ENCODE measurements at places on chromosomes 7 and 10.

DNA sequence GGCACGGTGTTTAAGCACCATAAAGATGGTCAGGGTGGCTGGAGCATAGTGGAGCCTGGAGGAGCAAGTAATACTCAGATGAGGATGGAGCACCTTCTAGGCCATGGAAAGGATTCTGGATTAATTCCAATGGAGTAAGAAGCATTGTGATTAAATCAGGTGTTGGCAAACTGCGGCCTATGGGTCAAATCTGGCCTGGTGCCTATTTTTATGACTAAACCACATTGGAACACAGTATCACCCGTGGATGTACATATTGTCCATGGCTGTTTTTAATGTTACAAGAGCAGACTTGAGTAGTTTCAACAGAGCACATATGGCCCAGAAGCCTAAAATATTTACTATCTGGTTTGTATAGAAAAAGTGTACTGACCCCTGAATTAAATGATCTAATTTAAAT, 49.9 kb upstream of the TMEM248 start:
- no peak for DNase-seq

- DNase-seq: no peak
These were observed 3.4 kb upstream of the PRKCQ start for GRCh38 chr10:6583447-6583846.

GRCh38 chr7:39826166-39826565, 123.9 kb upstream of the CDK13 start:
- DNase-seq: no peak

GRCh38 chr7:19698331-19698730, 10.5 kb downstream of the POLR1F start:
- DNase-seq: no peak

DNA sequence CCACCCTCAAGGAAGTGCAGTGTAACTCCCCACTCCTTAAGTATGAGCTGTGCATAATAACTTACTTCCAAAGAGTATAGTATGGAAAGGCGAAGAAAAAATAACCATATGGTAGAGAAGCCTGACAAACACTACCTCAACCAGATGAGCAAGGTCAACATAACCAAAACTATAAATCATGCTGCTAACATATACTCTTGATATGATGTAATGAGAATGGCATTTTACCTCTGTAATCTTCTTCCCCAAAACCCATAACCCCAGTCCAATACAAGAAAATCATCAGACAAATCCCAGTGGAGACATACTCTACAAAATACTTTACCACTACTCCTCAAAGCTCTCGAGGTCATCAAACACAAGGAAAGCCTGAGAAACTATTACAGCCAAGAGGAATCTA, 15.8 kb downstream of the OSBPL3 start:
- DNase-seq: no peak

- DNase-seq: peak; percentile 32
These were observed 115.1 kb downstream of the CCNY start for GRCh38 chr10:35451151-35452016.

GRCh38 chr10:68073631-68074030, 1.5 kb downstream of the HERC4 start:
- no peak for DNase-seq

- no peak for DNase-seq
These were observed 5.7 kb upstream of the CELF2 start for GRCh38 chr10:11011984-11012383.

- no peak for DNase-seq
These were observed 243.9 kb downstream of the REEP3 start for GRCh38 chr10:63765126-63765525.

DNA sequence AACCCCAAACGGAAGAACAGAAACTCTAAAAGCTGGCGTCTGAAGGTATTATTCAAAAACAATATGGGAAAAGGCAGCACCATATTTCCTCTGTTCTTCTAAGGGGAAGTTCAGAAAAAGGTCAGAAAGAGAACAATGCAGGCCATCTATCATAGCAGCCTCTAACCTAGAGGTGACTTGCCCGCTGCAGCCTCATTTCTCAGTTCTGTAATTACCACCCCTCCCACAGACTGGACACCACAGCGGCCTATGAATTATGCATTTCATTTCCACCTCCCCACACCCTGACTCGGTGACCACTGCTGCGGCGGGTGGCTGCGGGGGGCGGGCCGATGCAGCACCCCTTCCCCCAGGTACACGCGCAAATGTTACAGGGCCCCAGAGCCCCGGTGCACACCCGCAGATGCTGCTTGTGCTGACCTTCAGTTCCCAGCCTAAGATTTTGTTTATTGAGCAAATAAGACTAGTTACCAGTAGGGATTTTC, 125.5 kb downstream of the CLEC2L start:
- no peak for DNase-seq

GRCh38 chr7:151777495-151777880, 99.4 kb downstream of the PRKAG2 start:
- no peak for DNase-seq

DNA sequence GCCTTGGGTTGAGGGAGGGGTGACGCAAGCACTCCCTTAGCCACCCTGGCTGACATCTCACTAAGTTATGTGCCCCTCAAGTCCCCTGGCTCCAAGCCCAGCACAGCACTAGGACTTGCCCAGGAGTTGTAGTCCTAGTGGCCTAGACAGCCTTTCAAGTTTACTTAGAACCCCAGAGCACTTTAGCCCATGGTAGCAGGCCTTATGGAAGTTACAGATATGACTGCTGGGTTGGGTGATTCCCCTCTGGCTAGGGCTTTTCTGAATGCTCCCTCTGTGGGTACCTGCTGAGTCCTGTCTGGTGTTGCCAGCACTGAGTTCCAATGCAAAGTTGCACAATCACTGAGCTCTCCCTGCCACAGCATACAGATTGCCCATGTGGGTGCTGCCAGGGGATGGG, 83.2 kb downstream of the AHCYL2 start:
- DNase-seq: no peak

DNA sequence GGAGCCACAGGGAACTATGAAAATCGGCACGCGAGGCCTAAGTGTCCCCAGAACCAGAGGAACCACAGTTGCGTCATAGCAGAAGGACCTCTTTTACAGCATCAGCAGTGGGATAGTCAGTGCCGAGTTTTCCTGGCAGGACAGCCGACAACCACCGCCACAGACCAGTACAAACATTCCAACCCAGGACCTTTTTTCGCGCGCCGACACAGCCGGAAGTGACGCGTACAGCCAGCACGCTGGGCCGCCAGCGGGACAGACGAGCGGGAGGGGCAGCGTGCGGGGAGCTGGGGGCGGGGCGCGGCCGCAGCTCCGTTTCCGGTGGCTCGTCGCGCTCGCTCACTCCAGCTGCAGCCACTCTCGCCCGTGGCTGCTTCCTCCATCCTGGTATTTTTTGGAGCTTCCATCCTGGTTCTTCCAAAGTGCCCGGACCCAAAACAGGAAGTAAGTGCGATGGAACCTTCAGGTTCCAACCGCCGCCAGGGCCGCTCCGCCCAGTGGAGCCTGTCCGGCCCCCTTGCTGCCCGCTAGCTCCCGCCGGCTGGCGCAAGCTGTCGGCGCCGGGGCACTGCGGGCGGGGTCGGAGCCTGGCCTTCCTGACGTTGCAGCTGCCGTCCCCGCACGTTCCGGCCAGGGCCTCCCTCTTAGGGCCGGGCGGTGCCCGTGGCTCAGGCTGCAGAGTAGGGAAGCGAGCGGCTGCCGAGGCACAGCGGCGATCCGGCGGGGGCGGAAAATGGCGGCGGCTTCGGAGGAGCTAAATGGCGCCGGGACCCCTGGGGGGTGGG, at the start of gene DMTF1:
TSS of gene DMTF1 (plus strand) at position 342 of the 785 bp plus-strand sequence. CDS start 12,489 bp downstream, outside the sequence.
- DNase-seq: peak; percentile 98

- peak; percentile 75 for DNase-seq
These were observed 63.6 kb upstream of the TRIM24 start for GRCh38 chr7:138396251-138397070.

GRCh38 chr7:21028186-21028585, 241.5 kb upstream of the SP8 start:
- no peak for DNase-seq

DNA sequence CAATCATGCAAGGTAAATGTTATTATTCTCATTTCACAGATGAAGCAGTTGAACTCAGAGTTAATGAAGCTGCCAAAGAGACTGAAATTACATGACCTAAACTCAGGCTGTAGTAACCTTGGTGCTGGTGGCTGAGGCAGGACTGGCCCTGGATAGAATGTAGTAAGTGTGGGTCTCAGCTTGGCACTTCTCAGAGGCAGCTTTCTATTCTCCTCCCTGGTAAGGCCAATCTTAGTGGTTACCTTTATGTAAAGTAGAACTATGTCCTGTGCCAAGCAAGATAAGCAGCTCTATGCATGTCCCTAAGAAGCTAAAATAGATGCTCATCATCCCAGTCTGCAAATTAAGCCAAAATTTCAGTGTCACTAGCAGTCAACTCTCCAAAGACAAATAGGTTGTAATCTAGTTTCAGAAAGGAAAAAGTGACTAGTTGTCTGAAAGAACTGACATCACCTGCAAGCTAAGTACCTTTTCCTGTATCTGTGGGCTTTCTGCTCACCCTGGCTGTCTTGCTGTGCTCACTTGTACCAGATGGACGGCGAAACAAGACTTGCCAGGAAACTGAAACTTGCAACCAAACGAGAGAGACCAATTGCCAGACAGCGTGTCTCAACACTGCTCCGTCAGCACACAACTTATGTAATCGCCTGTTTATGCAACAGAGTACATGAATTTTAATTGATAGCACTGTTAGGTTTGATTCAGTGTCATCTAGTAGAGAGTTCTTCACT, 43.7 kb downstream of the CH25H start:
- DNase-seq: no peak

DNA sequence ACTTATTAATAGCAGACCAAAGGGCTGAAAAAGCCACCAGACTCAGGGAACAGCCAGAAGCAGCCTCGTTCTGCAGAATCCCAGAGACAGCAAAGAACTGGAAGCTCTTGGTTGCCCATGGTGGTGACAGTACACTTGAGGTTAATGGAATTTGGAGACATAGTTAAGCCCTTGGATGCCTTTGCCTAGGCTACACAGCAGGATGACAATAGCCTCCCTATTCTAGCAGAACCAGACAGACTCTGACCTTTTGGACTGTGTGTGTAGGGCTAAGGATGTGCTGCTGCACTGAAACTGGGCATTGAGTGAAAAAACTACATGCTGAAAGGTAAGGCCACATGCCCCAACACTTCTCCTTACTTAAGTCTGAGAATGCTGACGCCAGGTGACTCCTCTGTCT, 22.7 kb downstream of the OTUD1 start:
- no peak for DNase-seq

DNA sequence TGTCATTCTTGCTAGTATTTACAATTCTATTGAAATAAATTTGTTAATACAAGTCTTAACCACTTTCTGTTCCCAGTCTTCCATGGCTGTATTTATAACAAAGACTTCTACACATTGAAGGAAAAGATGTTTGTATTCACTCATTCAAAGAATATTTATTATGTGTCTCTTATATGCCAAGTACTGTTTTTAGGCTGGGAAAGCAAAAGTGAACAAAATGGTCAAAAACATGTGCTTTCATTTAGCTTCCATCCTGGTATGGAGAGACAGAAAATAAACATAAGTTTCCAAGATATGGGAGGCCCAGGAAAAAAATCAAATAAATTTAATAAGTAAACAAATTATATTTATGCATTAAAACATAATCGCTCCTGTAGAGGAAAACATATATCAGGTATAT, 22.9 kb downstream of the CPED1 start:
- DNase-seq: no peak

DNA sequence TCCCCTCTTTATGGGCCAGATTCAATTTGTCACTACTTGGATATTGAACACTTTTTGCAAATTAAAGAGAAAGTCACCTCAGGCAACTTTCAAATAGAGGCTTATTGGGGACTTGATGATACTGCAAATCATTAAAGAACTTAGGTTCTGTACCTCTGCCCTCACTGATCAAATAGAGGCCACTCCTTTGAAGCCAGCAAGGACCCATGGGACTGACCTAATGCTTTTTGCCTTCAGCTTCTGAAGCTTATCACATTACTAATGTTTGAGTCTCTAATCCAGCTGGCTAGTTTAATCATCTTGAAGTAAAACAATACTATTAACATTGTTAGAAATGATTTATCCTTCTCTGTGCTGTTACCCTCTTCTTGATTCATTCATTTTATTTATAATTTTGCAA, 93.0 kb upstream of the ZNF800 start:
- DNase-seq: no peak

GRCh38 chr10:103703941-103704919, 151.1 kb downstream of the SH3PXD2A start:
- no peak for DNase-seq

GRCh38 chr7:6178298-6179029, 94.0 kb downstream of the CYTH3 start:
- DNase-seq: no peak

DNA sequence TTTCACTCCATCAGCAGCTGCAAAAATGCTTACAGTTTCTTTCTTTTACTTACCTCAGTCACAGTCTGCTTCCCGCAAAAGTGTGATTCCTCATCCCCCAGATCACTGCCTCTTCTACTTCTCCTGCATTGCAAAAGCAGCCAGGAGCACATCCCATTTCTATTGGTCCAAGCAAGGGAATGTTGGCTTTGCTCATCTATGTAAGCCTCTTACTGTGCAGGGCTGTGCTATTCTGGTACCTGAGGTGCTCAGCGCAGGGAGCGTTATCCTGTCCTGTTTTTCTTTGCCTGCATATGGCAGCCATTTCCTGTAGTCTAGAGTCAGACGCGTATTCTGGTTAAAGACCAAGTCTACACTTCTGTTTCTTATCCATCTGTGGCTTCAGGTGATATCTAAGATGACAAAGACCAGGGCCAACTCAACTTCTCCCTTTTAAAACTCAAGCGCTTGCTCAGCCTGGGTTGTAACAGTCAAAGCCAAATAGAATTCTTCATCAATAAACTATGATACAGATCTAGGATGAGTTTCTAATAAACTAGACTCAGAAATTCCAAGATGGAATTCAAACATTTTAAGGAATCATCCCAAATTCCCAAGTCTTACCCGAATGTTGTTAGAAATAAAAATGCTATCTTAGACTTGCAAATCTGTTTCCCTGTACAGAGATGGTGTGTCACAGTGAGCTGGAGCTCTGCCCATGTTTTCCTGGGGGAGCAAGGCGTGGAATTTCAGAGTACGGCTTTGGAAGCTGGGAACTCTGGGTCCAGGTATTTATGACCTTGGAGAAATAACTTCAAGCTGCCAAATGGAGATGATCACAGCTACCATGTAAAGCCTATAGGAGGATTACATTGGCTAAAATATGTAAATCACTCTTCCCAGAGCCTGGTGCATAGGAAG, 6.1 kb upstream of the RBM17 start:
- no peak for DNase-seq

GRCh38 chr10:12512332-12513002, 163.1 kb downstream of the CAMK1D start:
- DNase-seq: no peak

- DNase-seq: no peak
These were observed 111.4 kb upstream of the GLCCI1 start for GRCh38 chr7:7857143-7857583.

GRCh38 chr7:148800677-148801076, 83.4 kb downstream of the EZH2 start:
- DNase-seq: no peak

DNA sequence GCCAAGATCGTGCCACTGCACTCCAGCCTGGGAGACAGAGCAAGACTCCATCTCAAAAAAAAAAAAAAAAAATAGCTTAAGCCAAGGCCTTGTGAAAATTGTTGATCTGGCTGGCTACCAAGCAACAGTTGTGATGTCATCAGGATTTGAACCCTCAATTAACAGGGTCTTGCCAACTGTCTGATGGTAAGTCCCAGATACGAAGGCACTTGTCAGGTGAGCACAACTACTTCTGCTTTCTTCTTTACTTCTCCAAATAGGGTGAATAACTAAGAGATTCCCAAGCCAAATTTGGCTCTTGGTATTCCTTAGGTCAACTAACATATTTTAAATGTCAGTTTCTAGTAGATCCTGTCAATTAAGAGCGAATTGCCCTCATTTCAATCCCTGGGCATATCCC, 47.4 kb downstream of the ANKRD61 start:
- DNase-seq: no peak
